ENCODE measurements at places on chromosomes 2 and 18.

DNA sequence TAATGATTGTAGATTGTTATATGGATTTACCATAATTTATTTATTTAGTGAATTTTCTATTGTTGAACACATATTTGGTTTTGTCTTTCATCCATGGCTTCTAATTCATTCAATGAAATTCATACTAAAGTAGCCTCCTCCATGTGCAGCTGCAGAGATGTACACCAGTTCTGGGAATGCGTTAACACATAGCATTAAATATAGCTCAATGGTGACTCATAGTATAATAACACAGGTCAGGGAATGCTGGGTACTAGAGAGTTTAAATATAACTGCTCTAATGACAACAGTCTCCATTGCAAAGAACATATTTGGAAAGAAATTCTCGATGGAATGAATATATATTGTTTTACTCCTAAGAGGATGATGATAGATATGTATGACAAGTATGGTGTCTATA, 1190.2 kb upstream of the NRXN1 start:
- DNase-seq = no peak

GRCh38 chr2:201171259-201171814, 11.6 kb upstream of the CASP10 start:
- DNase-seq = no peak

DNA sequence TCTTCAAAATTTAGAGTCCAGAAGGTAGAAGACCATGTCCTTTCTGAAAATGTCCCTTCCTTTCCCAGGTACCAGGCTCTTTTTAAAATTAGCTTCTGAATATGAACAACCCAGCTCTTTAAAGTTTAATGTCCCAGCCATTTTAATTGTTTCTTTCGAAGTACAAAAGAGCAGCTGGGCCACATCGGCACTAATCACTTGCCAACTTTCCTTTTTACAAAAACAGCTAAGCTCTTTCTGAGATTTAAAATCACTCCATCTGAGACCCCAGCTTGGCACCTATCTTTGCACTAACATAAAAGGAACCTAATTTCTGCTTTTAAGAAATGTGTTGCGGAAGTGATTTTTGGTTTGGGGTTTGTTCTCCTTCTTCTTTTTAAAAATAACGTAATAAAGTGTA, 2.6 kb downstream of the BOD1L2 start:
- no peak for DNase-seq

DNA sequence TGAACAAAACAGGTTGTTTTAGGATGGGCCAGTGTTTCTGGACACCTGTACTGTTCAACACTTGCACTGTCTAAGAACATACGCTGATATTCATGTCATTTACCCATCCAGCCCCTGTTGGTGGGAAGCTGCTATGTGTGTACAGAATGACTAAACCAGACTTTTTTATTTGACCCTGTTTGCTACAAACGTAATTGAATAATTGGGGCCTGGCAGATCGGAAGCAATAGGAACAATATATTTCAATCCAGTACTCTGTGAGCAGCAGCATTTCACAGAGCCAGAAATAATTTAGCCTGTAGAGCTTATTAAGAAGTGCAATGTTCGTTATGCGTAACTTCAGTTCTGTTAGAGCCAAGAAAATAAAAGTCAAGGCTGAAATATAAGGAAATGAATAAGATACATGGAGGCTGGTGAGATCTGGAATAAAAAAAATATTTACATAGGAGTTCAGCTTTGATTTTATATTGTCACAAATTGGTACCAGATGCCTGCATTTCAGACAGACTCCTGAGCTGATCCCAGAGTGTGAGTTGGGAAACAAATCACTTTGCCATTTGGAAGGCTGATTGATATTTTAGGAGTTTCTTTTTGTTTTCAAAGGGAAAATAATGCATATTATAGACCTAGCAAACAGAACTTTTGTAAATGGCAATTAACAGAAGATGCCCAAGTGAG, 19.7 kb downstream of the CABLES1 start:
- no peak for DNase-seq

DNA sequence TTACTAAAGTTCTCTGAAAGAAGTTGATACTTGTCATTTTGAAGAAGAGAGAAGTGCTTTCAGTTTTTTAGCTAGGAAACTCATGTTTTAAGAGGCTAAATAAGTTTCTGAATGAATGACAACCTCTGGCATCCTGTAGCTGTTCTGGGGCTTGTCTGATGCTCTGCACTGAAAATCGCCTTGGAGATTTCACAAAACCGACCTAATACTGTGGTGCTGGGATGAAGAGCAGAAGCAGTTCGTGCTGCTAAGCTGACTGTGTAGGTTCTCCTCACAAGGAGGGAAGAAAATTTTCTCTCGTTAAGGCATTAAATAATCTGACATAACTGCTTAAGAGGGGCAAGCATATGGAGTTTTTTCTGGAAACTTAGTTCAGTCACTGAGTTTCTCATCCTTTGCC, 193.2 kb downstream of the LTBP1 start:
- no peak for DNase-seq

DNA sequence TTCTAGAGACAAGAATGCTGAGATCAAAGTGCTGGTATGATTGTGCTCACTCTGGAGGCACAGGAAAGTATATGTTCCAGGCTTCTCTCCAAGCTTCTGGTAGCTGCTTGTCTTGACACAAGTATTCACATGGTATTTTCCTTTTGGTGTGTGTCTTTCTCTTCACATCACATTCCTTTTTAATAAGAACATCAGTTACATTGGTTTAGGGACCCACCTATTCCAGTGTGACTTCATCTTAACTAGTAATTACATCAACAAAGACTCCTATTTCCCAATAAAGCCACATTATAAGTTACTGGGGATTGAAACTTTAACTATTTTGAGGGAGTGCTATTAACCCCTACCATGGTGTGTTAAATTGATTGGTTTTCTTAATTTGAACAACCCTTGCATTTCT, 119.1 kb downstream of the FSIP2 start:
- DNase-seq = no peak

DNA sequence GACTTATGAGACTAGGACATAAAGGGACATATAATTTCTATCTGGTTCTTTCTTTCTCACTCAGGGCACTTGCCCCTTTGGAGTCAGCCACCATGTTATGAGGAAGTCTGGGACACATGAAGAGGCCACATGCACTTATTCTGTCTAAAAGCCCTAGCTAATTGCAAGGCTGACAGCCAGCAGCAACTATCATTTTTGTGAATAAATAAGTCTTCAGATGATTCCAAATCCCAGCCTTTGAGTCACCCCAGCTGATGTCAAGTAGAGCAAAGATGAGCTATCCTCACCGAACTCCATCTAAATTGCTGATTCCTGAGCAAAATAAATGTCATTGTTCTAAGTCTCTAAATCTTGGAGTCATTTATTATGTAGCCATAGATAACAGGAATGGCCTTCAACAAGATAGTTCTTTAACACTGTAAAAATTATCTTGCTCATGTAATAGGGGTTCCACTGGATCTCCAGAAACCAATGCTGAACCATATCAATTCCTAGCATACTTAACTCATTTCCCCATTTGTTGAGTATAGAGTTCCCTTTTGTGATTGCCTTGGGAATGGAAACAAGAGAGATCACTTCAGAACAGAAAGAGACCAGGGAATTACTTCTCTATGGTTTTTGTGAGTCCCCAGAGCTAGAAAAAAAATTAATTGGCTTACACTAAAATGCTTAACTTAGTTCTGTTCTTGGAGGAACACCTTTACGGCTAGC, 50.6 kb upstream of the FN1 start:
- no peak for DNase-seq

Data from activated T-helper 1 cell treated with anti-CD3 and anti-CD28 coated beads, Interleukin-2, amount 50 U/mL, for 16 hours (primary cell).